ENCODE measurements at places on chromosomes 1 and 21.

GRCh38 chr1:59408608-59409240 is 111.8 kb downstream of the FGGY start:
- no peak for DNase-seq

- DNase-seq, result no peak
Observed at GRCh38 chr1:67201891-67202290, 35.6 kb downstream of the IL23R start.

GRCh38 chr1:109404838-109405237 is 7.1 kb upstream of the SORT1 start:
- DNase-seq, result no peak

- peak; percentile 73 for DNase-seq
Observed at GRCh38 chr1:66402194-66402593, 131.8 kb upstream of the SGIP1 start.

DNA sequence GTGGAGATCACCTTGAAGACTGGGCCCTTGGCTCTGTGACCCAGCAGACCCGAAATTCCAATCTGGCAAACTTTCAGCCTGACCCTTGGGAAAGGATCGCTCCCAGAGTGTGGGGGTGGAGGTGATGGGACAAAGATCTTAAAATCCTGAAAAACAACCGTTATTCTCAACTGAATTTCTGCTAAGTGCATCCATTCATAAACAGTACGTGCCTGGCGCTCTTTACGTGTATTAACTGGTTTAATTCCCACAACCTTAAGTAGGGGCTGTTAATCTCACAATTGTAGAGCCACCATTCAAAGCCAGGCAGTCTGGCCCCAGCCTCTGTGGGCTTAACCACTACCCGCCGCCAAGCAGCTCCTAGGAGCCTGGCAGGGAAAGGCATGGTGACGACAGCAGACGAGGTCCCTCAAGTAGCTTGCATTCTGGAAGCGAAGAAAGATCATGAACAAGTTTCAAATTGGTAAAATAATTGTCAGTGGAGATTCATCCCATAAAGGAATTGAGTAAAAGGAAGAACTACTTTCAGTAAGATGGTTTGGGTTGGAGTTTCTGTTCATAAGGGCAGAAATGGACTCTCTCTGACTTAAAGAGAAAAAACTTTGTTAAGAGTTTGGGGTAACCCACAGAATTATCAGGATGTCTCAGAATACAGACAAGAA is 11.4 kb upstream of the RGS16 start:
- DNase-seq, result no peak

- DNase-seq, result no peak
Observed at GRCh38 chr1:46812996-46813857, 14.4 kb downstream of the CYP4B1 start.

GRCh38 chr1:156371553-156372264 is 2.7 kb downstream of the RHBG start:
- DNase-seq, result no peak

GRCh38 chr1:231626951-231627614 is 493 bp downstream of the DISC1 start:
- DNase-seq, result peak; percentile 20

Data from NCI-H1436 treated with DMSO at 0.1 percent for 48 hours (cell line).